Mesothelial cell of epicardium (in vitro differentiated cells): ENCODE measurements at places on chromosomes 2 and 18.

DNA sequence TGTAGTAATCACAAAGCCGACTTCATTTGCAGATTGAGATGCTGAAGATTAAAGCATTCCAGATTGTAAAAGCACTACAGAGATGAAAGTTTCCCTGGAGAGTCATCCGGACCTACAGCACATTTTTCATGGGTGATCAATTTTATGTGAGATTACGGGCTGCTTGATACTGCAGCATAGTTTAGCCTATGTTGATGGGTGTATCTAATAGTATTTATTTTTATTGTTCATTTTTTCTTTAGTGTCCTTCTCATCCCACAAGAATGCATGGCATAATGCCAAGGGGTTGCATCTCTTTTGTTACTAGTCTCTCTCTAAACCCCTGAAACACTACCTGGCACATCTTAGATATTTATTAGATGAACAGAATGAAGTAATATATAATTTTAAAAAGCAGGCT is 240.4 kb downstream of the MBD2 start:
- H3K4me3 ChIP-seq: no peak overlapping the region
- H3K27me3 ChIP-seq: no peaks in the 10 kb centered on the region

- no peak for DNase-seq
- H3K27ac ChIP-seq: peak overlapping the region; percentile 100
- peaks cover 36% of the 10 kb centered on the region for H3K4me1 ChIP-seq
- peak overlapping the region; percentile 100 for H3K4me3 ChIP-seq
- H3K36me3 ChIP-seq: peaks cover 16% of the 10 kb centered on the region
Observed at GRCh38 chr2:216108310-216108966, 710 bp upstream of the XRCC5 start.

DNA sequence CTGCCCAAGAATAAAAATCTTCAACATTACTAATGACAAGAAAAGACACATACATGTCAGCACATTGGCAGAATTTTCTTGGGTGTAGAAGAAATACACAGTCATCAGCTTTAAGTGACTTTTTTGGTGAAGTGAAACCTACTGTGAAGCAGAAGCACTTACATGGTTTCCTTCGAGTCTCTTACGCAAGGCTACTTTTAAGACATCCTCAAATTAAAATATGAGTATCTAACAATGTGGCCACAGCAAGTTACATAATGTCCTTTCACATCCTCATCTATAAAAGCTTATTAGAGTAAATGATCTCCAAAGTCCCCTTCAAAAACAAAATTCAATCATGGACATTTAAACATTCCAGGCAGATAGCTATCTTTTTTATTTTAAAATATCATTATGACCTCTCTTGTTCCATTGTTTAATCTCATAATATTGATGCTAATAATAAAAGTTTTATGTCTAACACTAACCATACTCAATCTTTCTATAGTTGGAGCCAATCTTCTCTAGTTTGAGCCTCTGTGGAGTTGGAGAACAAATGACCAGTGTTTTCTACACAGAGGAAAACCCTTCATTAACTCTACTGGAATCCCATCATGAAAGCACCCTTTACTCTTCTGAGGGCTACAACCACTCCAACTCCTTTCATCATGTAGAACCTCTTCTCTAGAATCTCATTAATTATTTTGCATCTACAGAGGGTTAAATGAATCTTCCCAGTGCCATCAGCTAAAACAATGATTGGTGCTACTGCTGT is 182.2 kb upstream of the ZFP36L2 start:
- H3K4me1 ChIP-seq: peaks cover 67% of the 10 kb centered on the region
- peak overlapping the region; percentile 47 for H3K27ac ChIP-seq
- no peaks in the 10 kb centered on the region for H3K27me3 ChIP-seq
- no peak overlapping the region for H3K4me3 ChIP-seq
- no peaks in the 10 kb centered on the region for H3K36me3 ChIP-seq
- DNase-seq: no peak

DNA sequence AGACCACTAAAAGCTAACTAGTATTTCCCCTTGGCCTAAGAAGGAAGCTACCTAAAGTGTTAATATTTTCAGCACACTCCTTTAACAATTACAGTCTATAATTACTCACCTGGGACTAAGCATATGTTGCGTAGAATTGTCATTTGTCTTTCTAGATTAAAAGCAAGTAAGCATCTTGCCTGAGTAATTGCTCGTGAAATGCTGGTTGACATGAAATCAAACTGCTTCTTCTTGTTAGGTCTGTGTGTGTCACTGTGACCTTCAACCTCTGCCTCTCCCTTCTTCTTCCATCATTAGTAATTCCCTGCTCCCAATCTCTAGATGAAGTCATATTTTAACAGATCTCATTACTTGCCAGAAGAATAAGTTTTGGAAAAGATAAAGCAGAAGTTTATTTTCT is 212.2 kb downstream of the XIRP2 start:
- peaks cover 5% of the 10 kb centered on the region for H3K4me1 ChIP-seq
- H3K36me3 ChIP-seq: no peaks in the 10 kb centered on the region
- no peak overlapping the region for H3K27ac ChIP-seq
- H3K4me3 ChIP-seq: no peak overlapping the region

DNA sequence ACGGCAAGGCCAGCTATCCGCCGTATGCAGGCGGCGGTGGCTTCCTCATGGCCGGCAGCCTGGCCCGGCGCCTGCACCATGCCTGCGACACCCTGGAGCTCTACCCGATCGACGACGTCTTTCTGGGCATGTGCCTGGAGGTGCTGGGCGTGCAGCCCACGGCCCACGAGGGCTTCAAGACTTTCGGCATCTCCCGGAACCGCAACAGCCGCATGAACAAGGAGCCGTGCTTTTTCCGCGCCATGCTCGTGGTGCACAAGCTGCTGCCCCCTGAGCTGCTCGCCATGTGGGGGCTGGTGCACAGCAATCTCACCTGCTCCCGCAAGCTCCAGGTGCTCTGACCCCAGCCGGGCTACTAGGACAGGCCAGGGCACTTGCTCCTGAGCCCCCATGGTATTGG is 3.1 kb downstream of the B3GNT7 start:
- peaks cover 34% of the 10 kb centered on the region for H3K4me1 ChIP-seq
- DNase-seq: no peak
- peaks cover 4% of the 10 kb centered on the region for H3K36me3 ChIP-seq
- no peak overlapping the region for H3K4me3 ChIP-seq

DNA sequence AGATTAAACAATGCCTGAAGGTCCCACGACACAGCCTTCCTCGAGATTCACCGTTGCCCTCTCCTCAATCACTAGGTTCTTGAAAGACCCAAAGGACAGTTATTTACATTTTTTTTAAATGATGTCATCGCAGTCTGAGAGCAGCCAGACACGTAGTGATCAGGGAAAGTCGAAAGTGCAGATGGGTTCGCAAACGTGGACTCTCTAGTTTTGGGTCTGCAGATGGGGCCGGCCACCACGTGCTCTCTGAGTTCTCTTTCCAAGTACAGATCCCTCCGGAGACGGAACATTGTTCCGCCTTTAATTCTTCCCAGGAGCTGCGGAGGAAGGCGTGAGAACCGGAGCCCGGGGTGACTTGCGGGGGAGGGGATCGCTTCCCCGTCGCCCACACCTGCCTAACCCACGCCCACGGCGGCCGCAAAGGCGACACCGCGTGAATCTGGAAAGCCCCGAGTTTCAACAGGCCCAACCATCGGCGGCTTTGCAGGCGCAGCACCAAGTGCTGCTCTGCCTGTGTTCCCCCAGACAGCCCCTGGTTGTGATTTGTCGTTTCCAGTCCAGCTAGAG is 54.3 kb downstream of the PKDCC start:
- peak; percentile 65 for DNase-seq
- peak overlapping the region; percentile 54 for H3K4me3 ChIP-seq
- H3K27ac ChIP-seq: peak overlapping the region; percentile 96
- peaks cover 37% of the 10 kb centered on the region for H3K4me1 ChIP-seq

GRCh38 chr2:77161009-77161408 is 361.2 kb downstream of the LRRTM4 start:
- peaks cover 11% of the 10 kb centered on the region for H3K36me3 ChIP-seq
- no peak overlapping the region for H3K27ac ChIP-seq
- no peaks in the 10 kb centered on the region for H3K27me3 ChIP-seq
- no peak for DNase-seq

GRCh38 chr2:215136669-215137328 is 1.6 kb downstream of the ABCA12 start:
- H3K4me3 ChIP-seq: no peak overlapping the region
- peaks cover 31% of the 10 kb centered on the region for H3K4me1 ChIP-seq
- H3K27me3 ChIP-seq: no peaks in the 10 kb centered on the region
- no peak for DNase-seq
- no peaks in the 10 kb centered on the region for H3K36me3 ChIP-seq

DNA sequence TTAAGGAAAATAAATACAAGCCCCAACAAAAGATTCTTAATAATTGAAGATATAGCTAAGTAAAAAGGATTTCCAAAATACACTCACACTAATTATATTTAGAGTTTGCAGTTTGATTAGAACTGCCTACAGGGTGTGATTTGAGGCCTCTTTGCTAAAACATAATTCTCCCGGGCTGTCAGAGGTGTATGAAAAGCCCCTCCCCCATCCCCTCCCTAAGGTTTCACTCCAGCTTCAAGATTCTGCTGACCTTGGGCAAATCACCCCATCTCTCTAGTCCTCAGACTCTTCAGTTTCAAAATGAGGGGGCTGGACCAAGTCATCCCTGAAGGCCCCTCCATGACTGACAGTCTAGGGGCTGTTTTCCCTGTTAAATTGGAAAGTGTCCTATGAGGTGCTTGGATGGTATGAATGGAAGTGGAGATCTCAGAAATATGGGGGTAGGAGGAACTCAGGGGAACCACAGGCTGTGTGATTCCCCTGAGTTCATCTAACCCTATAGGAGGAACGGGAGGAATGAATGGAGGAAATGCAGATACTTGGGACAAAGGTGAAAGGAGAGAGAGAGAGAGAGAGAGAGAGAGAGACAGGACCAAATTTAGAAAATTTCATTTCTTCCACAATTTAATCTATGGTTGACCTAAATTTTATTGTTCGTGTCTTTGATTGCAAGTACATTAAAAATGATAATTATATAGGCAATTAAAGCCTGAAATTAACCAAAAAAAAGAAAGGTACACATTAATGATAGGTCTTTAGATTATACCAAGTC is 107.5 kb downstream of the SPP2 start:
- no peak overlapping the region for H3K4me3 ChIP-seq
- H3K36me3 ChIP-seq: no peaks in the 10 kb centered on the region
- DNase-seq: no peak
- H3K27ac ChIP-seq: no peak overlapping the region
- H3K27me3 ChIP-seq: no peaks in the 10 kb centered on the region

DNA sequence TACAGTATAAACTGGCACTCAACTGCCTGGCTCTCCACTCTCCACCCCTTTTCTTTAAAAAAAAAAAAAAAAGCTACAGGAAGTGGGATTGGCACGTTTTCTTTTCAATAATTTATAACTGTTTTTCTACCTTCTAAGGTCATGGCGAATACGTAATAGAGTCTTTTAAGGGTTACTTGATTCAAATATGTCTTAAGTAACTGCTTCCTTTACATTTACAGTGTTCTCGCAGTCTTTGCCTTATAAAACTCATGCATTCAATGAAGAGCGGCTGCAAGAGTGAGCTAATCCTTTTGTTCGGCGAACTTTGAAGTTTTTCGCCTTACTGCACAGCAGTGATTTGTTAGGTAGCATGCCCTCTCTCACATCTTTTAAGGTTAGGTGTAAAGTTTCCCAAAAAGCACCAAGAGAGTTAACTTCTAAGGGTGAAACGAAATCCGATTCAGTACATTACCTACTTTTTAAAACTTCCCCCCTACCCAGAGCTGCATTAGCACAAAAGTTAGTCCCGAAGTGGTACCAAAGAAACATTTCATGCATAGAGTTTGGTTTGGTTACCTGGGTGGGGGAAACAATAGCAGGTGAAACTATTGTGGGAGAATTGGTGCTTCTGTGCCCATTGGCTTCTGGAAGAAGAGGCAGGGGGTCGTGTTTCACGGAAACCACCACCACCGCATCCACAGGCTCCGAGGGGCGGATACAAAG is 2.0 kb downstream of the KCTD1 start:
- H3K27me3 ChIP-seq: peaks cover 10% of the 10 kb centered on the region
- no peak for DNase-seq
- H3K36me3 ChIP-seq: no peaks in the 10 kb centered on the region
- H3K27ac ChIP-seq: peak overlapping the region; percentile 50
- peak overlapping the region; percentile 86 for H3K4me3 ChIP-seq
- H3K4me1 ChIP-seq: peaks cover 61% of the 10 kb centered on the region

GRCh38 chr18:55326134-55326533 is 261.9 kb downstream of the TCF4 start:
- H3K27ac ChIP-seq: peak overlapping the region; percentile 80
- no peak for DNase-seq
- H3K4me3 ChIP-seq: no peak overlapping the region
- no peaks in the 10 kb centered on the region for H3K27me3 ChIP-seq
- peaks cover 33% of the 10 kb centered on the region for H3K4me1 ChIP-seq

DNA sequence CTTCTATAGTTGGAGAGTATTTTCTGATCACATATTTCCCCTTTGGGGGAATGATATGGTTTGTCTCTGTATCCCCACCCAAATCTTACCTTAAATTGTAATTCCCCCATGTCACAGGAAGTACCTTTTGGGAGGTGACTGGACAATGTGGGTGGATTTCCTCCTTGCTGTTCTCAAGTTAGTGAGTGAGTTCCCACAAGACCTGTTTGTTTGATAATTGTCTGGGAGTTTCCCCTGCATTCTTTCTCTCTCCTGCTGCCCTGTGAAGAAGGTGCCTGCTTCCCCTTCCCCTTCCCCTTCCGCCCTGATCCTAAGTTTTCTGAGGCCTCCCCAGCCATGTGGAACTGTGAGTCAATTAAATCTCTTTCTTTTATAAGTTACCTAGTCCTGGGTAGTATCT is 222.7 kb upstream of the SLC39A10 start:
- H3K4me1 ChIP-seq: no peaks in the 10 kb centered on the region
- H3K36me3 ChIP-seq: no peaks in the 10 kb centered on the region
- H3K4me3 ChIP-seq: no peak overlapping the region
- no peak for DNase-seq

DNA sequence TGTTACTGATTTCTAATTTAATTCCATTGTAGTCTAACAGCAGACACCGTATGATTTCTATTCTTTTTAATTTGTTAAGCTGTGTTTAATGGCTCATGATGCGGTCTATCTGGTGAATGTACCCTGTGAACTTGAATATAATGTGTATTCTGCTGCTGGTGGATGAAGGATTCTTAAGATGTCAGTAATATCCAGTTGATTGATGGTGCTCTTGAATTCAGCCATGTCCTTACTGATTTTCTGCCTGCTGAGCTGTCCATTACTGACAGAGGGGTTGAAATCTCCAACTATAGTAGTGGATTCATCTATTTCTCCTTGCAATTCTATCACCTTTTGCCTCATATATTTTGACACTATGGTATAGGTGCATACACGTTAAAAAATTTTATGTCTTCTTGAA is 373.3 kb upstream of the RAB12 start:
- no peak overlapping the region for H3K4me3 ChIP-seq
- H3K4me1 ChIP-seq: no peaks in the 10 kb centered on the region
- no peaks in the 10 kb centered on the region for H3K27me3 ChIP-seq
- no peak overlapping the region for H3K27ac ChIP-seq

GRCh38 chr2:219358170-219359075 is 25.9 kb upstream of the RESP18 start:
- peaks cover 5% of the 10 kb centered on the region for H3K36me3 ChIP-seq
- H3K4me1 ChIP-seq: peaks cover 3% of the 10 kb centered on the region
- DNase-seq: no peak
- peak overlapping the region; percentile 47 for H3K4me3 ChIP-seq
